NCI-H526 treated with DMSO at 0.1 percent for 48 hours (cell line): ENCODE measurements at places on chromosomes 13 and 19.

- DNase-seq = peak; percentile 39
Measured at GRCh38 chr13:89695343-89696257, 1651.9 kb upstream of the MIR17HG start.

GRCh38 chr13:66237411-66238062 lies 992.6 kb downstream of the PCDH9 start:
- DNase-seq = no peak

DNA sequence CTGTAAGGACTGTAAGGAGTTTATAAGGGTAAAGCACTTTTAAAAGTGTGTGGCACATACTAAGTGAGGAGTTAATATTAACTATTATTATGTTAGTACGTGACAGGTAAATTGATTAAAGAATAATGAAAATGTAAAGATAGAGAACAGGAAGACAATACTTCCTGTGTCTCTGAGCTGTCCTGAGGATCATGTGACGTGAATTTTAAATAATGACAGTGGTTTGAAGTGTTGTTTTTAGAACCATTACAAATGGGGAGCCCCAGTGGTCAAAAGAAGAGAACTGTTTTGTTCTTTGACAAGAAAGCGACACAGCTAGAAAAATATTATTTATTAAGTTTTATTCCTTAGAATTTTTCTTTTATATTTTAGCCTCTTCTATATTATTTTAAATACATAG lies 241.2 kb upstream of the STARD13 start:
- no peak for DNase-seq

- DNase-seq = no peak
Measured at GRCh38 chr13:80082396-80083080, 258.4 kb downstream of the SPRY2 start.

GRCh38 chr19:51258165-51259160 lies 7.6 kb downstream of the SIGLECL1 start:
- DNase-seq = no peak

GRCh38 chr19:780935-781334 lies 16.3 kb upstream of the PTBP1 start:
- DNase-seq = no peak

DNA sequence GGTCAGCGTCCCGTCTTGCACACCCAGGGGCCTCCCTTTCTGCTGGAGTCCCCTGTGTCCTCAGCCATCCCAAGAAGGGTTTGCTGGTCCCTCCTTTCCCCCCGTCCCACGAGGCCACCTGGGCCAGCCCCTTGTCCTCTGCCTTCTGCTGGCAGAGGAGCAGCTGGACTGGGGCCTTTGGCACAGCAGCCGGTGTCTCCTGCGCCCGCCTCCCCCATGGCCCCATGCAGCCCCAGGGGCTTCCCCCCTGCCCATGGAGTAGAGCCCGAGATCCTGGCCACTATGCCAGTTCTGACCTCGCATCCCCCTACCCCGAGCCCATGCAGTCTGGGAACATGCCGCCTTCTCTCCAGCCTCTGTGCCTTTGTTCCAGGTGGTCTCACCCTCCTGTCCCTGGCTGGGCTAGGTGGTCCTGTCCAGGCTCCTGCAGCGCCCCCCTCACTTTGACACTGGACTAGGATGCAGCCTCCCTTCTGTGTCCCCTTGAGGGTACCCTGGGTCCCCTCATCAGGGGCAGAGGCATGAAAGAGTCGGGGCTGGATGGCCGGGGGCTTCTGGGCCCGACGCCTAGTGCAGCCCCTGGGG lies 5.7 kb upstream of the GARIN5A start:
- no peak for DNase-seq

DNA sequence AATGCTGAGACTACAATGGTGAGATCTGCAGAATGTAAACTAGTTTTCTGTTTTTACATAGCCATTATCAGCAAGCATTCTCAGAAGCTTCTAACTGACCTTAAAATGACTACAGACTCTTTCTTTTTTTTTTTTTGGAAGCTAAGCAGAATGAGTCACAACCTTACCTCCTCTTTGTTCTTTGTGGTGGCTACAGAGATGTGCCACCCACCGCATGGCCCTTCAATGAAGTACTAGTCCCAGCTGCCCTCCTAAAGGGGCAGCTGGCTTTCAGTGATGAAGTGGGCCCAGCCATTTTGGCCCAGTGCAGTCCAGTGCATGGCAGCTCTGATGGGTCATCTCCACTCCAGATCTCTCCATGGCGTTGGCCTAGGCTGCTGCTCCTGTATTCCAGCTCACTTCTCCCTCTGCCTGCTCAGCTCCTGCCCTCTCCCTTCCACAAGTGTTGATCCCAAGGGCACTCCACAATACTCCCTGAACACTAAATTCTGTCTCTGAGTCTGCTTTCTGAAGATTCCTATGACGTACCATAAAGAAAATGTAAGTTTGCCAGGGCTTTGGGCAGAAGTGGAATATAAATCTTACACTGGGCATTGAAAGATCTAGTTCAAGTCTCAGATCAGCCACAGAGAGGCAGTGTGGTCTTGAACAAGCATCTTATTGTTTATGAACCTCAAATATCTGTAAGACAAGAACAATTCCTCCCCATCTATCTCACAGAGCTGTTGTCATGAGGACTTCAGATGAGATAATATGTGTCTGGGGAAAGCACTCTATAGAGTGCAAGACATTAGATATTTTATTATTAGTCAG lies 85.6 kb downstream of the RXFP2 start:
- no peak for DNase-seq

DNA sequence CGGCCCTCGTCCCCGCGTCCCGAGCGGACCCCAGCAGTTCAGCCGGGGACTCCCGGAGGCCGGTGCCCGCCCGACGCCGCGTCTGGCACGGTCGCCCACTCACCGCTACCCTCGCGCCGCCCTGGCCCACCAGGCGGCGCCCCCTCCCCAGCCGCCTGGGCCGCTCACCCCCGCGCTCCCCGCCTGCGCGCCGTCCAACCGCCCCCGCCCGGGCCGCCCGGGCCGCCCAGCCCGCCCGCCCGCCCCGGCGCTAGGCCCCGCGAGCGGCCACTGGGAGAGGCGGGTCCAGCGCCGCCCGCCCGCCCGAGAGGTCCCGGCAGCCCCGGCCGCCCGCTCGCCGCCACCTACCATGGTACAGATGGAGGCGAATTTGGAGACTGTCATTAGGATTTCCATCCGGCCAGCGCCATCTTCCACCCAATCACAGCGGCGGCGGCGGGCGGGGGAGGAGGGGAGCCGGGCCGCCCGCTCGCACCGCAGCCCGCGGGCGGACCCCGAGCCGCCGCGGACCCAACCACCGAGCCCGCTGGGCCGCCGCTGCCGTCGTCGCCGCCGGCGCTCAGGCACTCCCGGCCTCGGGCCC lies at the start of gene USP12:
TSS of gene USP12 (minus strand) at position 568 of the 583 bp plus-strand sequence. CDS start at position 396, 172 bp downstream.
- no peak for DNase-seq

GRCh38 chr13:73913751-73914518 lies 220.3 kb downstream of the KLF12 start:
- no peak for DNase-seq

DNA sequence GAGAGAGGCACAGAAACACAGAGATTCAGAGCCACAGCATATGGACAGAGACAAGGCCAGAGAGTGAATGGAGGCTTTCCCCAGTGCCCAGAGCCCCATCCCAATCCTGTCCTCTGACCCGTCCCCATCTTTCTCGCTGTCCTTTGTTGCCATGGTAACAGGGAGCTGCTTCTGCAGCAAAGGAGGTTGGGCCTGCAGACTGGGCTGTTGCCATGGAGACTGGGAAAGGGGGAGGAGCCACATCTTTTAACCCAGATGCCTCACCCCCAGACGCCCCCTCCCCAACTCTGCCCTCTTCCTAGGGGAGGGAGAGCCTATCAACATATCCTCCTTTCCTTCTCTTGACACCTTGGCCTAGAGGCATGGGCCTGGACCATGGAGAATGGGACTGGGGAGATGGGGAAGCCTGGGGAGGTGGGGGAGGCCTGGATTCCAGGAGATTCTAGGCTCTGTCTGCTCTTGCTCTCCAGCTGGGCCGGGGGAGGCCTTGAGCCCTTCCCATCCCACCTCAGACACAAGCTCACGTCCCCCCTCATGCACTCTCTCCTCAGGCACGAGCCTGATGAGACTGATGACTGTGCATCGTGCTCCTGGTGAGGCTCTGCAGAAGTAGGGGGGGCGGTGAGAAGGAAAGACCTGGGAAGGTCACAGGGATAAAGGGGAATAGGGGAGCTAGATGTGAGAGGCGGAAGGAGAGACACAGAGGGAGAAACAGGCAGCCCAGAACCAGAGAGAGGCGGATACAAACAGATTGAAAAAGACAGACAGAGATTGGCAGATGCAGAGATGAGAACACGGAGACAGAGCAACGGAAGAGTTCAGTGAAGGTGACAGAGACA lies 2.1 kb upstream of the ATP1A3 start:
- no peak for DNase-seq

- DNase-seq = no peak
Measured at GRCh38 chr19:50312967-50313811, 16.0 kb downstream of the KCNC3 start.

GRCh38 chr19:39199025-39199424 lies 2.3 kb downstream of the NCCRP1 start:
- no peak for DNase-seq

- peak; percentile 32 for DNase-seq
Measured at GRCh38 chr13:24747248-24748060, 16.5 kb upstream of the RNF17 start.

DNA sequence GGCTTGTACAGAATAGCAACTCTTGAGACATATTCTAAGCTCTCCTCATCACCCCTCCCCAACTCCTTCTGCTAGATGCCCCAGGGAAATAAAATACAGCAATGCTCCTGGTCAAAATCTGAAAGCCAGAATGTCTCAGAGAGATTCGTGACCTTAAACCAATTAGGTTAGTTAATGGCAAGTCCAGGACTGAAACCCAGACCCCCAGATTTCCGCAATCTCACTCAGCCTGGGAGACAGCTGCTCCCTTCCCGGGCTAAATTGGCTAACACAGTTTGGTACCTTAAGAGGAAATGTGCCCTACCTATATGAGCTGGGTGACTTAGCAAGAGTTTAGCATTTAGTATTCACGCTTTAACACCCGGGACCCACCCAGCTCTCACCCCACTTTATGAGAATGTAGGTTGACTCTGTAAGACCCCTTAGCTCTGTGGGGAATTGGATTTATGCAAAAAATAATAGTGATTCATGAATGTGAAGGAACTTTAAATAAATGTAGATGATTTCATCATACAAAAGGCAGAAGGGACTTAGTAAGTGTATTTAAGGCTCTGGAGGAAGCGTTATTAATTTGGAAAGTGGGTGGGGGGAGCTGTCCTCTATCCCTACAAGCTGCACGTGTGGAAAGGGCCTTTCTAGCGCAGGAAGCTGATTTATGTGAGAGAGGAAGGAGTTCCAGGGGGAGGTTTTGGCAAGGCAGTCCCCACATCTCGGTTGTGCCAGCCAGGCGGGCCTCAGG lies 1.1 kb downstream of the DLEU7 start:
- DNase-seq = no peak

DNA sequence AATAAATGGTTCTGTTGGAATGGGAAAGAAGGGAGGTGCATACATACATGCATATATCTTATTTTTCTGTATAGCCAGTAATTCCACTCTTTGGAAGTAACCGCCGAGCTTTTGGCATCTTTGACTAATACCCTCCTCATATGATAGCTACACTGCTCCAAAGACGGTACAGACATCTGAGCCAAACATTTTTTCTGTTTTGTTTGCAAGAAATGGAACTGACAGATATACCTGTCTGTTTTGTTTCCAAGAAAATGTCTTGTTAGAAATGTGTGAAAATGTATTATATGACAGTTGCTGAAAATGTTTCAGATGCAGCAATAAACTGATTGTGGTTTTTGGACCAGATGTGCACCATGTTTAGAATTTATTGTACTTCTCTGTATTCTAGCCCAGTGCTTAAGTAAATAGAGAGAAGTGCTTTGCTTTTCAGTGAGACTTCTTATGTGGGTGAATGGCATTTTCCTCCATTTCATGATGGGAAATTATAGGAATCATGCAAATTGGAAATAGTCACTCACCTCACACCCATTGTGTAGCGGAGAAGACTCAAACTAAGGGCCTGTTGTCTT lies 396.9 kb downstream of the KCNRG start:
- no peak for DNase-seq

- DNase-seq = no peak
Measured at GRCh38 chr13:31982540-31982939, 49.0 kb upstream of the FRY start.

DNA sequence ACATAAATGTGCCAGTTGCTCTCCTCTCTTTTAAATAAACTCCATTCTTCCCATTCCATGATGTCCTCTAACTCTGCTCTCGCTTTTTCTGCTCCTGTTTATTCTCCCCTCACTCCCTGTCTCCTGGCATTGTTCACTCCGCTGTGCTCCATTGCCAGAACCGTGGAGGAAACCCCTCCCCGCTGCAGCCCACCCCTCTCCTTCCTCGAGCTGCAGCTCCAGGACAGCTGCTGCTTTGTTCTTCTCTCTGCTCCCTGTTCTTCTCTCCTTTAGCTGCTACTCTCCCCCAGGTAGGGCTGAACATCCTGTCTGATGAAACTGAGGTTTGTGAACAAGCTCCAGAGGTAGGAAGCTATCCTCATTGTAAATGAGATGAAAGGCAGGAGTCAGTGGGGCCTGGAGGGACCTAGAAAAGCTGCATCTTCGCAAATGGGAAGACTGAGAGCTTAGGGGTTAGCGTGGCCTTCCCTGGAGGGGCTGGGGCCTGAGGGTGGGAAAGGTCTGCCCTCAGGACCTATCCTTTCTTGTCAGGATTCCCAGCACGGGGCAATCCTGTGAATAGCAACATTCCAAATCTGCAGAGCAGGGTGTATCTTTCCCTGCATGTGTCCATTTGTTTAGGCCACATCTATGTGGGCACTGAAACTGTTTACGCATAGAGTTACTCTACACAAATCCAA lies 243.7 kb downstream of the DNAJC15 start:
- DNase-seq = no peak

- DNase-seq = no peak
Measured at GRCh38 chr19:44592451-44592890, 20.9 kb upstream of the IGSF23 start.

DNA sequence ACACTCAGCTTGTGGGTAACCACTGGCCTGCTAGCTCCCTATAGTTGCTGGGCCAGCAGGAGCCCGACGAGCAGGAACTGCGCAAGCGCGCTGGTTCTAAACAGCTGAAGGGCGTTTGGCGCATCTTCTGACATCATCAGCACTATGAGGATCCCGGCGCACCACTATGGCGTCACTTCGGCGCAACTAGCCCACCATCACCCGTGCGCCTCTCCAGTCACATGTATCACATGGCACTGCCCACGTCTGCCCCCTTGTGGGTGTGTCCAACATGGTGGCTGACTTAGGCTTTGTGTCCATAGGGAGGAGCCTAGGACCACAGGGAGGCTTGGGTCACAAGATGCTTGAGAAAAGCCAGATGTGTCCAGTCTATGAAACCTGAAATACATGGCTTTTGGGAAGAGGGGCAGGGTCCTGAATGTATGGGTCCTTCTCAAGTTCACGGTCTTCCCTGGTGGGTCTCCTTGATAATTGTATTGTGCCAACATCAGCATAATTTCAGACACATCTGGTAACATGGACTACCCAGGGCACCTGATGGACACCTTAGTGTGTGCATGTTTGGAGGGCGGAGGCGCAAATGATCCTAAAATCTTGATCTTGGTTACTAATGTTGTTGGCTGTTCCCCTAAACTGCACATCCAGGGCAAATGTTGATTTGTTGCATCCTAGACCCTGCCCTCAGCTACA lies 18.0 kb downstream of the KLK4 start:
- no peak for DNase-seq
